ENCODE measurements at places on chromosomes 3 and 15.
A peak's percentile ranks its signal among the peaks of the same experiment; 100 is the strongest.

- no peak for DNase-seq
These were observed 162.5 kb downstream of the DPH6 start for GRCh38 chr15:35383506-35383905.

- no peak for DNase-seq
These were observed 350.3 kb upstream of the ZNF385D start for GRCh38 chr3:22101351-22101750.

DNA sequence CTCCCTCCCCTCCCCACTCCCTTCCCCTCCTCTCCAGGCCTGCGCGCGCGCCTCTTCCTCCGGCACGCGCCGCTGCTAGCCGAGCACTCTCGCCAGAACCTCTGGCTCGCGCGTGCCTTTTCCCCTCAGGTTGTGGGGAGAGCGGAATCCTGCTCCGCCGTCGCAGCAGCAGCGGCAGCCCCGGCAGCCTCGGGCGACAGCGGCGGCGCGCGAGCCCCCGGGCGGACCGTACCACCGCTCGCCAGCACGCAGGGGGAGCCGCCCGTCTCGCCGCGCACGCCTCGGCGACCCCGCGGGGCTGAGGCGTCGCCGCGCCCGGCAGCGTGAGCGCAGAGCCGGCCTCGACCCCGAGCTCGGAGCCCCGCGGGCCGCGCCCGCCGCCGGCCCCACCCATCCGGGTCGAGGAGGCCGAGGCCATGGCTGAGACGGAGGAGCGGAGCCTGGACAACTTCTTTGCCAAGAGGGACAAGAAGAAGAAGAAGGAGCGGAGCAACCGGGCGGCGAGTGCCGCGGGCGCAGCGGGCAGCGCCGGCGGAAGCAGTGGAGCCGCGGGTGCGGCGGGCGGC is at the start of gene CDV3:
TSS of gene CDV3 (plus strand) at position 58 of the 566 bp plus-strand sequence. CDS start at position 417, 359 bp downstream.
- DNase-seq: no peak

DNA sequence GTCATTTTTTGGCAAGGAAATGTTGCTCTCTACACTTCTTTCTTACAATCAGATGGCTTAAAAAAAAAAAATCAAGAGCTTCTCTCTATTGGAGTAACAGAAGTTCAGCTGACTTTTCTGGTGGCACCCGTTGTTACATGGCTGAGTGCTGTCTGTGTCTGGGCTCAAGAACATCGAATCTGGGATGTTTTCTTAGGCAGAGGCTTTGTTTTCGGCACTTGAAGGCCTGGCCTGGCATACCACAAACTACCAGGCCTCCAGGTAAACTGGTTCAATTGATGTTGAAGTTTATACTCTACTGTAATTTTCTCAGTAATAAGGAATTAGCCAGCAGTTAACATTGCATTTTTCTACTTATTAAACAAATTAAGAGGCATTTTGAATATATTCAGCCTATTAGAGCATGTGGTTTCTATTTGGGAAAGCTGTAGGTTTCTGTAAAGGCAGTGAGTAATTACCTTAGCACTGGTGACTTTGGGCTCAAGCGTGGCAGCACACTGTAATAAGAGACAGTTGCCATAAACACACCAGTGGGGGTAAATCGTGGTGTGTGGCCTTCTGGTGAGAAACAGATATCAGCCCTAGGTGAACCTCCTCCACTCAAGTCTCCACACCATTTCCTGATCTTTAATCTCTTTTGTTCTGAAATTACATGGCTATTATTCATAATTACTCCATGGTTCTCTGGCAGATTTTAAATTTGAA is 544.7 kb downstream of the MECOM start:
- DNase-seq: peak; percentile 35

DNA sequence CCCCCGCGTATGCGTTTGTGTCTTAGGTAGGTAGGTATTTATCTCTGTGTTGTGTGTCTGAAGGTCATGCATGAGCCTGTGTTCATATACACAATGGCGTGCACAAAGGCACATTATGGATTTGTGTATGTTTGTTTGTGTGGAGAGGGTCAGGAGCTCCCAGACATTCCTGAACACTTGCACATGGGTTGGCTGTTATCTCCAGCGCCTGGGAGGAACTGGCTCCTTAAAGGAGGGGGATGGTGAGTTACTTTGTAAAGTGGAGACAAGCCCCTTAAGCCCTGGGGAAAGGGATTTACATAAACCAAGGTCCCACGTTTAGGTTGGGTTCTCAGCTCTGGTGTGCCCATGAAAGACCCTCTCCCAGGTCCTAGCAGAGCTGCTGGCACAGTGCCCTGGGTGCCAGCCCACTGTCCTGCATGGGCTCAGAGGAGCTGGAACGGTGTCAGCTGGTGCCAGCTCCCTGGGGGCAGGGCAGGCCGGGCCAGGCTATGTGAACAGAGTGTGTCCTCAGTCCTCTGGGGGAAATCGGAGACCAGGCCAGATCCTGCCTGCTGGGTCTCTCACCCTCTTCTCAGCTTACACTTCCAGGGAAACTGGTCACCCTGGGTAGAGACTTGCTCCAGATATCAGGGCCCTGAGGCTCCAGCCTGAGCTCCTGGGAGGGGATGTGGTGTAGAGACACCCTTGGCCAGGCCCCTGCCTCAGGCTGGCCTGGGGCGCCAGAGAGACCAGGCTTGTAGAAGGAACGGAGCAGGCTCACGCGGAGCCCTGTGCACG is 25.1 kb downstream of the SNX33 start:
- DNase-seq: peak; percentile 85

DNA sequence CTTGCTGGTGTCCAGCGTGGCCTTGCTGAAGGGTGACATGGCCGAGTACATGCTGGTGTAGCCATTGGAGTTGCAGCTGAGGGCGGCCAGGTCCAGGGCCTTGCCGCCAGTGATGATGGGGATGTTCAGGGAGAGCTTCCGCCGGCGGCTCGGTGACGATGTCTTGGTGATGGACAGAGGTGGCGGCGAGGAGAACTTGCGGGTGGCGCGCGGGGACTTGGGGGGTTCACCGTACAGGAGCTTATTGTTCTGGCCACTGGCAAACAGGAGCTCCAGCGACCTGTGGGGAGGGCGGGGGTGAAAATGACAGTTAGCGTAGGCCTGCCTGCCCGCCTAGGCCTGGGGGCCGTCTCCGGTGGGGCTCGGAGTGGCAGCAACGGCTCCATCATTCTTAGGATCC is 59.0 kb upstream of the CTSH start:
- DNase-seq: no peak

DNA sequence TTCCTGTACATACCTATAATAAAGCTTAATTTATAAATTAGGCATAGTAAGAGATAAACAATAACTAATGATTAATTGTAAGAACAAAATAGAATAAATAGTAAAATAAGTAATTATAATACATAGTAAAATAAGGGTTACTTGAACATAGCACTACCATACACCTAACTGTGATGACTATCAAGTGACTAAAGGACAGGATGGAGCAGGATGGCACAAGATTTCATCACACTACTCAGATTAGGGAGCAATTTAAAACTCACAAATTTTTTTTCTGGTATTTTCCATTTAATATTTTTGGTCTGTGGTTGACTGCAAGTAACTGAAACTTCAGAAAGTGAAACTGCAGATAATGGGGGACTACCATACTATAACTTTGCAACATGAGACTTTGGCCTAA is 14.8 kb downstream of the RFX7 start:
- no peak for DNase-seq

All from choroid plexus epithelial cell (primary cell).